ENCODE measurements at places on chromosomes 2 and 18.
A peak's percentile ranks its signal among the peaks of the same experiment; 100 is the strongest.

- H3K4me3 ChIP-seq, result peak within 1 kb of the TSS; percentile 72
- H3K27ac ChIP-seq, result peak within 1 kb of the TSS; percentile 44
- no peaks in the 10 kb centered on the region for H3K27me3 ChIP-seq
- DNase-seq, result peak; percentile 91
- H3K4me1 ChIP-seq, result no peaks in the 10 kb centered on the region
Observed at GRCh38 chr18:35376742-35377695, at the start of gene ZNF396. Gene ZNF396 (minus strand): TSS chr18:35377337. CDS start chr18:35374292, 3,045 bp downstream.

- H3K36me3 ChIP-seq, result no peaks in the 10 kb centered on the region
- DNase-seq, result no peak
- no peaks in the 10 kb centered on the region for H3K4me1 ChIP-seq
Observed at GRCh38 chr2:62219407-62220159, 23.7 kb downstream of the B3GNT2 start.

DNA sequence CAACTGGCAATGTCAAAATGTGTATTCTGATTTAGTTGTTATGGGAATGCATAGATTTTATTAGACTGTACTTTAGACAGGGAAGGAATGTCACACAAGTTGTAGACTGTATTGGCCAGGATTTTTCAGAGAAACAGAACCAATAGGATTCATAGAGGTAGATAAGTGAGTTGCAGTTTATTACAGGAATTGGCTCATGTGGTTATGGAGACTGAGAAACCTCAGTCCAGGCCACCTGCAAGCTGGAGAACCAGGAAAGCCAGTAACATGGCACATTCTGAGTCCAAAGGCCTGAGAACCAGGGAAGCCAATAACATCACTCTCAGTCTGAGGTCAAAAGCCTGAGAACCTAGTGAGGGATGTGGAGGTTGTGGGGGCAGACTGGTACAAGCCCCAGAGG is 1.8 kb upstream of the GALNT5 start:
- no peak for DNase-seq
- H3K27me3 ChIP-seq, result no peaks in the 10 kb centered on the region
- no peaks in the 10 kb centered on the region for H3K4me1 ChIP-seq
- no peak overlapping the region for H3K27ac ChIP-seq

DNA sequence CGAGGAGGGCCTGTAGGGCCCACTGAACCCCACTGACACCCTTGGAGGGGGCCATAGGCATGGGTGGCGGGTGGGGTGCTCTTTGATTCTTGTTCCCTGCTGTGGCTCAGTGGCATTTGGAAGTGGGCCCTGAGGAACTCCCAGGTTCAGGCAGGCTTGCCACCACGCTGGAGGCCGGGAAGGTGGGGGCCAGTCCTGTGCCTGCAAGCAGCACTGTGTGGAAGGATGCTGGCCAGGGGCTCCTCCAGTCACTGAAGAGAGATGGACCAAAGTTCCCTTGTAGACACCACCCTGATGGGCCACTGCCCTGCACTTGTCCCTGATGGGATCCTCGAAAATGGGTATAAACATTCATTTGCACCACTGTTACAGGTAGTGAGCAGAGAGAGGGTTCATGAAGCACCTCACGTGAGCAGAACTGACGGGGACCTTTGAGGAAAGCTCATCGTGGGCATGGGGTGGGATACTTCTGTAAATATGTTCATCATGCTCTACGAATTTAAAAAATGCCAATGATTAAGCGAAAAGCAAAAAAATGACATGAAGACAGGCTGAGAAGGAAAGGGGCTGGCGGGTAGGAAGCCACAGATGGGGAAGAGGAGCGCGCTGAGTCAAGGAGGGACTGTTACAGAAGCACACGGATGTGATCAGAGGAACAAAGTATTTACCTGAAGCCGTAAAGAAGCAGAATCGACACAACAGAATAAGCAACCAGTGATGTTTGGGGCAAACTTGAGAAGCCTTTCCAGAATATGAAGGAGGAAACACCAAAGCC is 45.2 kb upstream of the ASB1 start:
- DNase-seq, result no peak
- no peak overlapping the region for H3K27ac ChIP-seq
- H3K4me3 ChIP-seq, result no peak overlapping the region

DNA sequence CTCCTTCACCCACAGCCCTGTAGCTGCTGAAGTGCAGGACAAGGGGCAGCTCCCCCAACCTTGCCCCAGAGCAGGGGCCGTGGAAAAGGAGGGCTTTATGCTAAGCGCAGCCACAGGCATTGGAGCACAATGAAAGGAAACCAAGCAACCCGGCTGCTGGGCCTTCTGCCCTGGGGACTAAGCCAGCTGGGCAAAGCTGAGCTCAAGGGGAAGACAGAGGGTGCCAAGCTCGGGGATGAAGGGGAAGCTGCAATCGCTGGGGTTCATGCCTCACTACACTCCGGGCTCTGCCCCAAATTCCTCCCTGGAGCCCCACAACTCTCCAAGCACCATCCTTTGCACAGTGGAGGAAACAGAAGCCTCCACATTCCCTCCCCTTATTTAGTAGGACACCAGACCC is 12.4 kb downstream of the SFXN5 start:
- H3K4me3 ChIP-seq, result no peak overlapping the region
- H3K27me3 ChIP-seq, result no peaks in the 10 kb centered on the region
- DNase-seq, result peak; percentile 49
- H3K27ac ChIP-seq, result no peak overlapping the region

GRCh38 chr2:73822276-73822675 is 6.5 kb upstream of the STAMBP start:
- DNase-seq, result no peak
- no peaks in the 10 kb centered on the region for H3K4me1 ChIP-seq
- H3K4me3 ChIP-seq, result no peak overlapping the region
- H3K27me3 ChIP-seq, result no peaks in the 10 kb centered on the region

DNA sequence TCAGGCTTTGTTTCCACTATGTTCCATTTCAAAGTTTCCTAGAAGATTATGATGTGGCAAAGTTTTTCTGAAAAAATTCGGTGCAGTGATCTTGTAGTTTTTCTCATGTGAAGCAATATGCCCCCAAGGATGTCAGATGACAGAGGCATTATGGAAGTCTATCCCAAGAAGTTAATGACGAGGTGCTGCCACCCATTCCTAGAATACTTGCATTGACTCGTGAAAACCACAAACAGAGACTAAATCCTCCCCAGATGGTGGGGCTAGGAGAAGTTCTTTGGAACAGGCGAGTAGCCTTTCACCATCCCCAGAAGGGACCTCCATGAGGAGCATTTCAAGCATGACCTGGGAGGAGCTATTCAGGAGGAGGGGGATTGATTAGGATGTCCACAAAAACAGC is 40.2 kb upstream of the COPS8 start:
- no peaks in the 10 kb centered on the region for H3K27me3 ChIP-seq
- H3K4me1 ChIP-seq, result no peaks in the 10 kb centered on the region
- H3K36me3 ChIP-seq, result no peaks in the 10 kb centered on the region
- H3K27ac ChIP-seq, result no peak overlapping the region

GRCh38 chr18:66167829-66168684 is 417.2 kb downstream of the CDH7 start:
- no peak for DNase-seq
- H3K4me1 ChIP-seq, result no peaks in the 10 kb centered on the region
- no peaks in the 10 kb centered on the region for H3K27me3 ChIP-seq
- H3K4me3 ChIP-seq, result no peak overlapping the region
- no peak overlapping the region for H3K27ac ChIP-seq
- no peaks in the 10 kb centered on the region for H3K36me3 ChIP-seq

GRCh38 chr2:77487074-77487803 is 34.9 kb downstream of the LRRTM4 start:
- no peaks in the 10 kb centered on the region for H3K4me1 ChIP-seq
- no peaks in the 10 kb centered on the region for H3K27me3 ChIP-seq
- no peak overlapping the region for H3K4me3 ChIP-seq
- no peaks in the 10 kb centered on the region for H3K36me3 ChIP-seq
- DNase-seq, result no peak

DNA sequence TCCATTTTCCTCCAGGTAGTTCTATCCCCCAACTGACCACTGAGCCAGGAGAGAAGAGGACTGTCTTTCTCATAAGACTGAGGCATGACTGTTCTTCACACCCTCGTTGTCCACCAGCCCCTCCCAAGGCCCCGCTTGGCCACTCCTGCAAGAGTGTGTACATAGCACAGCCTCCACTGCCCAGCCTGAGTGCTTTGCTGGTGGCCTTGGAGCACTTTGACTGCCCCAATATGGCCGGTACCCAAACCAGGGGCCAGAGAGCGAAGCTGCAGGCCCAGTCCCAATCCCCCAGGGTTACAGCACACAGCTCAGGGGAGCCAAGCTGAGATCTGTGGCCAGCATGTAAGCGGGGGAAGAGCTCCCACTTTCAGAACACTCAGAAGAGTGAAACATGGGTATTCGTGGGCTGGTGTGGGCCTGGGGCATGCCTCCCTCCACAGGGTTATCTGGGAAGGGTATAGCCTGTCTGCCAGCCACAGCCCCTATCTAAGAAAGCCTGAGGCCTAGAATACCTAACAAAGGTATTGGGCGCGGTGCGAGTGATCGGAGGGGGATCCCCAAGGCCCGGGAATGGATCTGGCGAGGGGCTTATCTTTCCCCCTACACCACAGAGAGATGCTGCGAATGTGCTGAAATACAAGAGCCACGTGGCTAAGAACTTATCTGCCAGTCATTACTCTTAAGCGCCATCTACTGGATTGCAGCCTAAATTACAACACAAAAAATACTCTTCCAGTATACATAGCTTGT is 163.8 kb downstream of the WDPCP start:
- no peaks in the 10 kb centered on the region for H3K4me1 ChIP-seq
- no peak for DNase-seq
- H3K4me3 ChIP-seq, result no peak overlapping the region
- no peaks in the 10 kb centered on the region for H3K27me3 ChIP-seq
- no peak overlapping the region for H3K27ac ChIP-seq
- H3K36me3 ChIP-seq, result no peaks in the 10 kb centered on the region

DNA sequence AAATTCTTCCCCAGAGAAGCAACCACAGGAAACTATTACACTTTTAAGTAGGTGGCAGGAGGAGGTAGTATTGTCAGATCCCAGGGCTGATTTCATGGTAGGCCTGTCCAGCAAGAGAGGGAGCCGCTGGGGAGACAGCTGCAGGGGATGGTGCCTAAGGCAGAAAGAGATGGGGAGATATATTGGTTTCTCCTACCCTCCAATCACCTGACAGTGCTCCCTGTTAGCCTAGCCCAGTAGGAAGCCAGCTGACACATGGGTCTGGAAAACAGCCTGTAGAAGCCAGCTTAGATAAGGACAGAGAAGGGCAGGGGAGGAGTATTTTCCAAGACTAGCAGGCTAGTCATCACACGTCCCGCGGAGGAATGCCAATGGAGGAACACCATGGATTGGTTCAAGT is 8.2 kb upstream of the SPOPL start:
- H3K4me1 ChIP-seq, result peaks cover 5% of the 10 kb centered on the region
- peak overlapping the region; percentile 70 for H3K27ac ChIP-seq
- no peak overlapping the region for H3K4me3 ChIP-seq
- H3K36me3 ChIP-seq, result no peaks in the 10 kb centered on the region

GRCh38 chr2:49289711-49290110 is 135.4 kb upstream of the FSHR start:
- no peak overlapping the region for H3K27ac ChIP-seq
- H3K4me1 ChIP-seq, result no peaks in the 10 kb centered on the region
- no peaks in the 10 kb centered on the region for H3K27me3 ChIP-seq
- no peak for DNase-seq

GRCh38 chr2:96928277-96928781 is 58.1 kb downstream of the FAM178B start:
- H3K27me3 ChIP-seq, result no peaks in the 10 kb centered on the region
- H3K4me1 ChIP-seq, result peaks cover 3% of the 10 kb centered on the region
- DNase-seq, result no peak

- no peaks in the 10 kb centered on the region for H3K27me3 ChIP-seq
- no peak overlapping the region for H3K4me3 ChIP-seq
Observed at GRCh38 chr2:55035716-55036115, 14.5 kb downstream of the RTN4 start.

GRCh38 chr2:50395605-50396297 is 636.2 kb downstream of the NRXN1 start:
- H3K4me3 ChIP-seq, result no peak overlapping the region
- H3K27ac ChIP-seq, result no peak overlapping the region
- H3K27me3 ChIP-seq, result no peaks in the 10 kb centered on the region

DNA sequence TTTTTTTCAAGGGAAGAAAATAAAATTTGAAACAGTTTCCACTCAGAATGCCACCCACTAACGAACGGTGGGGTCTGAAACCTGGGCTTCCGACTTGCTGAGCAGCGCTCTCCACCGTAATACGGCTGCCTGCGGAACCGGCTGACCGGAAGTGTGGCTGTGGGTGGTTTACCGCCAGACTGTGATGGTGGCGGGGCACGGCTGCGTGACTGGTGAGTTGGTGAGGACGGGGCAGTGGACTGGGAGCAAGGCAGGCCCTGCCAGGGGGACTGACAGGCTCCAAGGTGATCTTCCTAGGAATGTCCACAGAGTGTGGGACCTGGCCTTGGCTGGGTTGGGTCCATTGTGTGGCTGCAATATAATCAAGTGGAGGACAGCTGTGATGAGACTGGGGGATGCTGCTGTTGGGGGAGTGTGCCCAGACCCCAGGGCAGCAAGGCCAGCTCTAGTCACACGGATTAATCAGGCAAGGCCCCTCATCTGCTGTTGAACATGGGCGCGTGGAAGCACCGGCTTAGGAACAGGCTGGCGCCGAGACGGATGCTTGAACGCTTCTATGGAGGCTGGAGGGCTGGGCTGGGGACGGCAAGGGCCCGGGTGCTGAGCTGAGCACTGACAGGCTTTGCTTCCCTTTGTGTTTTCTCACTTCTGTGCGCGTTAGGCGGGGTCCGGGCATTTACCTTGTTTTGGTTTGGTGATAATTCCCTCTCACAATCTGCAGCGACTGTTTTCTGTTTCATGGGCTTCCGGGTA is 357.7 kb upstream of the SPRED2 start:
- no peak overlapping the region for H3K27ac ChIP-seq
- H3K4me3 ChIP-seq, result no peak overlapping the region

GRCh38 chr2:60515721-60516226 is 37.7 kb downstream of the BCL11A start:
- H3K27ac ChIP-seq, result no peak overlapping the region
- H3K36me3 ChIP-seq, result no peaks in the 10 kb centered on the region
- no peaks in the 10 kb centered on the region for H3K27me3 ChIP-seq

DNA sequence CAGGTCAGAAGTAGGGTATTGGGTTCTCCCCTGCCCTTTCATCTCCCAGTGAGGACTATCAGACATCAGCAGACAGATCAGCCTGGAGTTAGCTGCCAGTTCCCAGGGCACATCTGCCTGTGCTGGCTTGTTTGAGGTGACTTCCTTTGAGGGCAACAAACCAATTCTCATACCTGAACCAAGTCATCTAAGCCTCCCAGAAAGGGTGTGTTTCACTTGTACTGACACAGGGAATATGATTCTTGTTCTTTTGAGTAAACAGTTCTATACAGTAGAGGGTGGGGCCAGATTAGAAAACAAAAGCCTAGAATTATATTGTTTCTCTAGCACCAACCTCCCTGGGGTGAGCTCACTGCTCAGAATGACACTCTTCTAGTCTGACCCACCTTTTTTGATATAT is 591.9 kb downstream of the SLC4A3 start:
- H3K4me3 ChIP-seq, result no peak overlapping the region
- H3K27me3 ChIP-seq, result no peaks in the 10 kb centered on the region
- no peaks in the 10 kb centered on the region for H3K36me3 ChIP-seq

DNA sequence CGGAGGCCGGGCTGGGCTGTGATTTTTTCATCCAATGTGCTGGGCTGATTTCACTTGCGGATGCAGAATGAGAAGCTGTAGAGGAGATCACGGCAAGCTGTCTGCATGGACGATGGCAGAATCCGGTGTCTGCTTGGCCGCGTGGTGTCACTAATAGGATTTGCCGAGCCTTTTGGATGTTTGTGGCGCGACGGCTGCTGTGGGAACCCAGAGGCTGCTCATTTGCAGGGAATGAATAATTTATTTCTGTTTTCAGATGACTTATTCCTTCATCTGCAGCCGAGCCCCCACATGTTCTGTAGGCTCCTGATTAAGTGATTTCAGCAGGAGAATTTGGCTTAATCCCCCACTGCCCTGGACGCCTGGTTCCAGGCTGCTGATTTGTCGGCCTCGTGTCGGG is 62.6 kb downstream of the ODC1 start:
- H3K27me3 ChIP-seq, result no peaks in the 10 kb centered on the region
- H3K4me3 ChIP-seq, result no peak overlapping the region
- no peak for DNase-seq
- H3K36me3 ChIP-seq, result no peaks in the 10 kb centered on the region
